ENCODE measurements at places on chromosomes 12 and 14.

GRCh38 chr14:100443603-100444002 is 120.5 kb downstream of the SLC25A47 start:
- DNase-seq: no peak

DNA sequence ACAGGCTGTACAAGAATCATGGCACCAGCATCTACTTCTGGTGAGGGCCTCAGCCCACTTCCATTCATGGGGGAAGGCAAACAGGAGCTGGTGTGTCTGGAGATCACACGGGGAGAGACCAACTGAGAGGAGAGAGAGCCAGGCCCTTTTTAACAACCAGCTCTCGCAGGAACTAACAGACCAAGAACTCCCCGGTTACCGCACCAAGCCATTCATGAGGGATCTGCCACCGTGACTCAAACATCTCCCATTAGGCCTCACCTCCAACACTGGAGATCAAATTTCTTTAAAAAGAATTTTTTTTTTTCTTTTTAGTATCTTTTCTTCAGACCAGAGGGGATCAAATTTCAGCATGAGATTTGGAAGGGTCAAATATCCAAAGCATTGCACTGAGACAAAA is 16.7 kb upstream of the AQP2 start:
- DNase-seq: no peak

DNA sequence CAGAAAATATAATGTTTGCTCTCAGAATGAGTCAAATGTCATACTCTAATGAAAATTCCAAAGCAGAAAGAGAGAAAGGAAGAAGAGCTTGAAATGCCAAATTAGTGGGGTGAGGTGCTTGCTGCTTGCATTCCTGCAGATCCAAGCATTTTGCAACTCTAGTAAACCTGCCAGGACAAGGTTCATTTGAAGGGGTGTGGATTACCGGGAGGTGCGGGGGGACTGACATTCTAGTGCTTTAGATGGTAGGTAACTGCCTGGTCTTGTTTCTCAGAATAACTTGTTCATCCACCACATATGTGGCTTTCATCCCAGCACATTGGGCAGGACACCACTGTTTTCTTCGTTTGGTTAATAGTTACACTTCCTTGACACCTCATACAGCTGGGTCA is 144.4 kb downstream of the AKAP6 start:
- no peak for DNase-seq

- DNase-seq: peak; percentile 76
Observed at GRCh38 chr12:83823386-83824045, 1089.1 kb downstream of the SLC6A15 start.

DNA sequence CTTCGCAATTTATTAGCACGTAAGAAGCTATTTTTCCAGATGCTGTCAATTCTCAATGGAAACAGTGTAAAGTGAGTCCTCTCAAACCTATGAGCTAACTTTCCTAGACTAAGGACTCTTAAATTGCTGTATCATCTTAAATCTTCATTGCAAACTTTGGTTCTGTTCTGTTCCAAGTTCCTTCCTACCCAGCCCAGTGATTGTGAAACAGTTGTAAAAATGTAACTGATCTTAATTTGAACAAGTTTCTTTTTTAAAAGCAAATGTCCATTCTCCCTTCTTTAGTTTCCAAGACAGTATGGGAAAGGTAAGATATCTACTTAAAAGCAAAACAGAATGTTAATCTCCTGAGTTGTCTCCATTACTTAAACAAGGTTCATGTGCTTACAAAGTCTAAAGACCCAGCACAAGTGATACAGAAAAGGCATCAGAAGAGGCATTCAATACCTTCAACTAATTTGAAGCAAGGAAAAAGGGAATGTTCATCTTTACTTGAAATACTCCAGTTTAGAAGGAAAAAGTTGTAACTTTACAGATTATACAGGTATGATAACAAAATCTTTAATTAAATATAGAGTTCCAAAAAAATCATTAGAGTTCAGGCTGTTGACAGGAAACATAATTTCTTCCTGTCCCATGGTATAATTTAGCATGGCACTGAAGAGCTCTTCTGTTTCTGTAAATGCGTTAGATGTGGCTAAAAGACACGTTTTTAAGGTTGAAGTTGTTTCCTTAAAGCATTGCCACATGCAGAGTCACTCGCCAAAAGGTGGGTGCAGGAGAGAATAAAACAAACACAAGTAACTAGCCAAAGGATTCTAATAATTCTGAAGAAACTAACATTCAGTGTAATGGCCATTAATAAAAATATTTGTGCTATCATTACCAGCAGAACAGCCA is 101.5 kb upstream of the USP15 start:
- no peak for DNase-seq

- no peak for DNase-seq
Observed at GRCh38 chr14:54438703-54439102, 2.5 kb downstream of the CNIH1 start.

GRCh38 chr12:70733385-70733784 is 96.2 kb upstream of the PTPRB start:
- peak; percentile 72 for DNase-seq

GRCh38 chr14:101879529-101880336 is 84.6 kb upstream of the DYNC1H1 start:
- no peak for DNase-seq

- no peak for DNase-seq
Observed at GRCh38 chr12:89260841-89261637, 91.3 kb downstream of the DUSP6 start.

DNA sequence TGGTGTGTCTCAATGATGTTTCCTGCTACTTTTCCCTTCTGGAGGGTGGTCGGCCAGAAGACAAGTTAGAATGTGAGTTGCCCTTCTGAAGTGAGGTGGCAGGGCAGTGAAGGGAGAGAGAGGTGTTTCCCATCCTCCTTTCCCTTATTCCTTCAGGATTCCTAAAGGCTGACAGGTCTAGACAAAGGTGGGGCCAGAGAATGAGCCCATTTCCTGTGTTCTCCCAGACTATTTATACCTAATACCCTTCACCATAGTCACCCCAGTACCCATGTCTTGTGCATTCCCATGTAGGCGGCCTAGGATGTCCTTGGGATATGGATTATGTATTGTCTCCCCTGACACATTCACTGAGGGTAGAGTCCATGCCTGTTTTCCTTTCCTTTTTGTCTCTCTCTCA is 7.0 kb downstream of the DGKA start:
- DNase-seq: no peak

- DNase-seq: no peak
Observed at GRCh38 chr12:57235017-57235727, 5.7 kb downstream of the SHMT2 start.

DNA sequence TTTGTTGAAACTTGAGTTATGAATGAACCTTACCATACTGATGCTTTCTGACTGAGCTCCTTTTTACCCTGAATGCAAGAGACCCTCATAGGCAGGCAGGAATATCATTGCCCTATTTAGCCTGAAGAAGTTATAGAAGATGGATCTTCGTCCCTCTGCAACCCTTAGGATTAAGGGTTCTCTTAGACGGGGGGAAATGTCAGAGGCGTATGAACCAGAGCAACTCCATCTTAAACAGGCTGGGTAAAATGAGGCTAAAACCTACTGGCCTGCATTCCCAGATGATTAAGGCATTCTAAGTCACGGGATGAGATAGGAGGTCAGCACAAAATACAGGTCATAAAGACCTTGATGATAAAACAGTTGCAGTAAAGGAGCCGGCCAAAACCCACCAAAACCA is 7.5 kb downstream of the ATF1 start:
- no peak for DNase-seq

GRCh38 chr12:131774576-131775391 is 53.4 kb upstream of the MMP17 start:
- no peak for DNase-seq

DNA sequence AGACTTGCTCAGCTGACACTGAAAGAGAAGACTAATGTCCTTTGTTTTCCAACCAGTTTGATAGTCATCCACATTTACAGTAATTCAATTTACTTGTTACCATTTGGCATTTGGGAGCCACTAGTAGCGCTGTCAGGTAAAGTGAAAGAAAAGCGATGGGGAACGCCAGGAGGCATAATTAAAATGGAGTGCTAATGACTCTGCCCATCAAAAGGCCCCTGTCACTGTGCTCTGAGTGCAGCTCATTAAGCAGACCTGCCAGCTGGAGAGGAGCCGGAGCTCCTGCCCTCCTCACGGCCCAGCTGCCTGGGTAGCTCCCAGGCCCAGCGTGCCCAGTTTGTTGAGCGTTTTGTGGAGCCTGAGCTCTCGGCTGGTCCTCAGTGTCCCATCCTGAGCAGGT is 463.6 kb upstream of the CCDC196 start:
- DNase-seq: no peak

- peak; percentile 74 for DNase-seq
Observed at GRCh38 chr12:108214486-108214885, 85.4 kb downstream of the WSCD2 start.

GRCh38 chr12:68078737-68079136 is 80.8 kb downstream of the IFNG start:
- DNase-seq: no peak

DNA sequence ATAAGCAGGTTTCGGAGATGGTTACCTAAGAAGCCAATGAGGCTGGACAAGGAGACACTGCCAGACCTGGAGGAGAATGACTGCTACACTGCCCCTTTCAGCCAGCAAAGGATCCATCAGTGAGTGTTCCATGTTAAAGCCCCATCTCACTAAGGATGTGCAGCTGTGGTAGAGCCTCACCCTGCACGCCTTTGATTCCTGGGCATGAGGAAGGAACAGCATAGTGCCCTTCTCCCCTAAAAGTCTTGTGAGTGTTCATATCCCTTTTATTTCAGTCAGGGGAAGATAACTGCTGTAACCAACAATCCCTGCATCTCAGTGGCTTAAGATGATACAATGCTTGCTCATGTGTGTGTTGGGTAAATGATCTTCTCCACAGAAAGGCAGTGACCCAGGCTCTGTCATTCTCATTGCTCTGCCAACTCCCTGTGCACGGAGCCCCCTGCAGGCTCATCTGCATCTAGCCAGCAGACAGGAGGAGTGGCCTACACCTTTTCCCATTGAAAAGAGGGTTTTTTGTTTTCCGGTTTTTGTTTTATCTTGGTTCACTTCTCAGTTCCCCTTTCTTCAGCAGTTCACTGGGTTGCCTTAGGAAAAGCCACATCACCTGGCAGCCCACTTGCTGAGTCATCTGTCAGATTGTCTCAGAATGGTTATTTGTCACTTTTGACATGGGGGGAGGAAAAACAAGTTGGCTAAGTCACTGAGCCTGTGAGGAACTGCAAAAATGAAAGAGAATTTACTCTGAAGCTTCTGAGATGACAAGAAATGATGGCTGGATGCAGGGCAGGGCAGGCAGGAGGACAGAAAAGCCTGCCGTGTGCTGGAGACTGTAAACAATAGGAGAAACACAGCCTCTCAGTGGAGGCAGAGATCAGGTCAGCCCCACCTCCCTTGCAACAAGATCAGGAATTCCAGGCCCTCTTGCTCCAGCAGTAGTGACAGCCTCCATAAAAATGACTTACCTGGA is 193.3 kb downstream of the ANO4 start:
- DNase-seq: no peak

All from activated CD4-positive, alpha-beta T cell treated with anti-CD3 and anti-CD28 coated beads, Interleukin-2, amount 10 ng/mL, durations not matched to agents 24 days and 14 days (primary cell).